GM13977 (cell line): ENCODE measurements at places on chromosomes 16 and 17.

DNA sequence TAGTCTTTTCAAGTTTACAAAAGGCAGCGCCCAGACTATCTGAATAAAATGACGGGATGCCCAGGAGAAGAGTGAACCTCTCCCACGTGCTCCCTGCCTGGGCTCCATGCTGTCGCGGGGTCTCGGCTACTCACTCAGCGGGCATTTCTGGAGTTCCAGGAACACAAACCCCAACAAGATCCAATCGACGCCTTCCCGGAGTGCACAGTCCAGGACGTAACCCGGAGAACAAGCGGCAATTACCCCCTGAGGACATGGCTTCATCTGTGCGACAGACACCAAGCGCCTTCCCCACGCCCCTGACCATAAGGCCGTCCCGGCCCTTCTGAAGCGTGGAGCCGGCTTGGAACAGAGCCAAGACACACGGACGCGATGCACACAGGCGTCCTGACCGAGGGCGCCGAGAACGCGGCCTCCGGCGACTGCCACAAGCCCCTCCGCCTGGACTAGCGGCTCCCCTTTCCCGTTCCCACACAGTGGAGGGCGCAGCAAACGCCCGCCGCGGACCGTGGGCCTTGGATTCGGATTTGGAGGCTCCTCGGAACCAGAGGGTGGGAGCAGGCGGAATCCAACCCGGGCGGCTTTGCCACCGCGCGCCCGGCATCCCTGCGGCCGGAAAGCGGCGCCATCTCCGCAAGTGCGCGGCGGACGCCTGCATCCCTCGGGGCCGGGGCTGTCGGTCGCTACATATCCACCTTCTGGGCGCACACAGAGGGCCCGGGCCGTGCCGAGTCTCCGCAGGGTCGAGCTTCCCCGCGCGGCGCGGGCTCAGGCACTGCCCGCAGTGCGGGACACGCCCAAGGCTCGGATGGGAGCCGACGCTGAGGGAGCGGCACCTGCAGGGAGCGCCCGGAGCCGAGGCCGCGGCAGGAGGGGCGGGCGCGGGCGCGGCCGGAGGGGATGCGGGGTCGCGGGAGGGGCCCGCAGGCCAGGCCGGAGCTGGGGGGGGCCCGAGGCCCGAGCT lies 725 bp downstream of the ABCA3 start:
- peak; percentile 62 for DNase-seq

GRCh38 chr16:67726106-67727034 lies 7.3 kb upstream of the GFOD2 start:
- no peak for DNase-seq

DNA sequence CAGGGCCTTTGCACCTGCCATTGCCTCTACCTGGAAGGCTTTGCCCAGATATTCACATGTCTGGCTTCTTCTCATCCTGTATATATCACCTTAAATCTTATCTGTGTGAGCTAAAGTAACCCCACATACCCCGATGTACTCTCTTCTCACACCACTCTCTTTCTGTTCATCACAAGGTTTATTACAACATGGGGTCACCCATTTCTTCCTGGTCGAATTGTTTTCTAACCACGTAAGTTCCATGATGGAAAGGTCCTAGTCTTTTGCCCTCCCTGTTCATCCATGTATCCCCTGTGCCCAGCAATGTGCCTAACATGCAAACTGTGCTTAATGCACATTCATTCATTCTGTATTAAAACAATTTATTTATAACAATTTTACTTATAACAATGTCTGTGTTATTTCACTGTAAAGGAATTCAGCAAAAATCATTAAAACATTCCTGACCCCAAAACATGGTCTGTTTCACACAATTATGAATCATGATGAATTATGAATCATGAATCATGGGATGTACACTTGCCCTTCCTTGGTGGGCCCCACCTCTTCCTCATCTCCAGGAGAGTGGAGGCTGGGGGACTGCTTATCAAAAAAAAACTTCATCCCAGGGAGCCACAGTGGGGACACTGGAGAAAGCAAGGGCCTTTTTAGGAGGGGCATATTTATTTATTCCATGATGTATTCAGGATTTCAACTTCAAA lies 336.4 kb downstream of the GRIN2A start:
- DNase-seq = no peak

GRCh38 chr16:85687651-85688471 lies 893 bp downstream of the GINS2 start:
- DNase-seq = no peak

DNA sequence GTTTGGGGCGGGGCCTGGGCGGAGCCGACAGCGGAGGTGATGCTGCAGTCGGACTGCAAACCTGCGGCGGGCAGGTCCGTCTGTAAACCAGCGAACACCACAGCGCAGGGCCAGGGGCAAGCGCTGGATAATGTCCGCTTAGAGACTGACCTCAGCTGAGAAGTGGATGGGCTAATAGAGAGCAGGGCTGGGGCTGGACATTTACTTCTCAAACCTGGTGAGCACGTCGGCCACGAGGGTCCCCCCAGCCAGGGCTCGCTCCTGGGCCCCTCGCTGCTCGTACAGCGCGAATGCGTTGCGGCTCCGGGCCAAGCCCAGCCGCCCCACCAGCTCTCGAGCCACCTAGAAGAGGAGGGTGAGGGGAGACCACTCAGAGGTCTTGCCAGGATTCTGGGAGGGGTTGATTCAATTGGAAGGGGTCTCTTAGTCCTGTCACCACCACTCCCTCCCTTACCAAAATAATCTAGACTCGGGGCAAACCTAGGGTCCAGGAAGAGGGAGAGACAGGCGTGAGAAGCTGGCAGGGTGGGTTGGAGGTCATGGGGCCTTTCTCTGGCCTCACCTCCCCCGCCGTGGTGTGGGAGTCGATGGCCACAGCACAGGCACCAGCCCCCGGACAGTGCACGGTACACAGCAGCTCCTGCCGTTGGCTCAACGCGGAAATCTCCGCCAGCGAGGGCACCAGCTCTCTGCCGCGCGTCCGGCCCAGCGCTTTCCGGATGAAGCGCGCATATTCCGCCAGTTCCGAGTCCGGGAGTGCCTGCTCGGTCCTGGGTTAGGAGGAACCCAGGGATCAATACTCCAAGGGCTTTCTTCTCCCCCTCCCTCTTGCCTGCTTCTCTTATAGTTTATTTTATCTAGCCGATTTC lies 5.8 kb downstream of the PLEKHH3 start:
- no peak for DNase-seq

DNA sequence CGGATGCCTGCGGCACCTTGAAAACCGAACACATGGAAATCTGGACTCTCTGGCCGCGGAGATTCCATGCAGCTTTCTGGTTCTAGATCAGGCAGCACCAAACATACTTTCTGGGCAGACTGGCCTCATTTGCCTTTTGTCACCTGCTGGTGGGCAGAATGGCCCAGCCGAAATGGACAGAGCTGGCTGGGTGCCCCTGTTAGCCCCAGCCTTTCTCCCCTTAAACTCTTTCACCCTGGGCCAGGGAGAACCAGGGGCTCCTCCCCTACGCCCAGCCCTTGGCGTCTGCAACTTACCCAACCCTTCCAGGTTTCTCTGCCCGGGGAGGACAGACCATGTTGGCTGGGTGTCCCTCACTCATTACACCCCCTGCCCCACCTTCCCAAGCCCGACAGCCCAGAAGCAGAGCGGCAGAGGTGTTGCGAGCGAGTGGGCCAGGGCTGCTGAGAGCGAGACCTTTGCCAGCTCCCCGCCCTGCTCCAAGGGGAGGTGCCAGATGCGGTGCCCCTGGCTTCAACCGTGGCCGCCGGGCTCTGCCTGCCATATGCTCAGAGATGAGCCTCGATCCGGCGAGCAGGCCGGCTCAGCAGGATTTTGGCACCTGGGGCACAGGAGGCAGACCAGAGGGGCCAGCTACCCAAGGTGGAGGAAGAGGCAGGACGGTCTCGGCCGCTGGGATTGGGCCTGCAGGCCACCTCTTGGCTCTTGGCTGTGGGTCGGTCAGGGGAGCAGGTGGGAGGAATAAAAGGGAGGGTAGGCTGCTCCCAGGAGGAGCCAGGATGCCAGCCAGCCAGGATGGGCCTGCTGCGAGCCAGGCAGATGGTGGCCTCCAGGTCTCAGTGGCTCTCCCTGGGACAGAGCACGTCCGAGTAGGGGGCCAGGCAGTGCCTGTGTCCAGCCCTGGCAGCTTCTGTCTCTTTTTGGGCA lies 191.3 kb downstream of the NTN1 start:
- DNase-seq = no peak

- DNase-seq = no peak
Measured at GRCh38 chr17:83181991-83182619, 102.7 kb downstream of the METRNL start.

DNA sequence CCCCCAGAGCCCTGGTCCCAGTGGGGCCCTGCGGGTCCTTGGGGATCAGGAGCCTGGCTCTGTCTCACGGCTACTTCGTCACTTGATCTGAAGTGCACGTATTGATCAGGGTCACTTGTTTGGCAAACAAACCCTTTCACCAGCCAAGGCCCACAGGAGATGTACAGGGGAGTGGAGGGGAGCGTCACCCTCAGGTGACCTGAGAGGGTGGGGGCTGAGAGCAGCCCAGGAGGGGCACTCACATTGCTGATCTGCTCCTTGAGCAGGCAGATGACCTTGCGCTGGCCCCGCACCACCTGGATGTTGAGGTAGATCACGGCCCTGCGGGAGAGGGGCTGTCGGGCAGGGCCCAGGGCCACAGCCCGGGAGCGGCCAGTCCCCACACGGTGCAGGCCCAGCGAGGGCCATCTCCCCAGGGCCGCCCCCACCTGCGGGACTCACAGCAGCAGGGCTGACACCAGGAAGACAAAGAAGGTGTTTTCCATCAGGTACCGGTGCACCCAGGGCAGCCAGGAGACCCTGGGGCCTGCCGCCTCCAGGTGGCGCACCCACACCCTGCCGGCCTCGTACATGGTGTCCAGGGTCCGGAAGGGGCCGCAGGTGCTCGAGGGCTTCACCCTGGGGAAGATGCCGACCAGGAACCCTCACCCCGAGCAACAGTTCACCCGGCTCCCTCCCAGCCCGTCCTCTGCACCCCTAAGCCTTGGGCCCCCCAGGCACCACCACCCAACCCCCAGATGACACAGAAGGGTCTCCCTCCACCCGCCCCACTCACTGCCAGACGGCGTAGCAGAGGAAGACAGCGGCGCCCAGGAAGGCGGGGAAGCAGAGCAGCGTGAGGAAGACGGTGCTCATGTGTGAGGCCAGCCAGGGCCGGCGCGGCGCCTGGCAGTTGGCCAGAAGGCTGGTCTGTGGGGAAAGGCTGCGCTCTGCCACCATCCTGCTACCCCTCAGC lies 11.3 kb downstream of the TMC6 start:
- DNase-seq = no peak

DNA sequence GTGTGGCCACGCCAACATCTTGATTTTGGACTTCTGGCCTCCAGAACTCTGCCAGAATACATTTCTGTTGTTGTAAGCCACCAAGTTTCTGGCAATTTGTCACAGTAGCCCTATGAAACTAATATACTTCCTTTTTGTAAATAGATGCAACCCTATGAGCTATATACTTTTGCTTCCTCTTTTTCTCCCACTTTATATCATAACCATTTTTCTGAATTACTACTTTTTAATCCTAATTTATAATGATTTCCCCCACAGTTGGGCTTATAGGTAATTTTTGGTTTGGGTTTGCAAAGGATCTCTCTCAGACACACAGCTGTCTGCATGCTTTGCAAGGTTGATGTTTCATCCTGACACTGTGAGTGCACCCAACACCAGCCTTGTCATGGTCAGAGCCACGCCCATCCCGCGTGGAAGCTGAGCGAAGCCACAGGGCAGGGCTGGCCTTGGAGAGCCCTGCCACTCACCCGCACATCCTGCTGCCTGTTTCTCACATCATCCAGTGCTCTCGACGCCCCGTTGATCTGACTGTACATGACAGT lies 5.8 kb downstream of the TRIM25 start:
- DNase-seq = peak; percentile 59

DNA sequence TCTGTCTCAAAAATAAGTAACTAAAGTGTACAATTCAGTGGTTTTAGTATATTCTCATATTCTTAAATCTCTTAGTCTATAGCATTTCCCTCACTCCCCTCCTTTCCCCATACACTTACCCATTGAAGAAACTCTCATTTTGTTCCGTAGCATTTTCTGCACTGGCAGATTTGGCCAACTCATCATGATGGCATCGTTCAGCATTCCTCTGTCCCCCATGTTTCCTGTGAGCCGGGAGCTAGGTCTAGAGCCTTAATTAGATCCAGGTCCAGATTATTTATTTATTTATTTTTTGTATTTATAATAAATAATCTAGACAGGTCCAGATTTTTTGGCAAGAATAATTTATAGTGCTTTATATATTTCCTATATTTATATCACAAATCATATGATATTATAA lies 31.0 kb downstream of the HEATR3 start:
- DNase-seq = no peak

DNA sequence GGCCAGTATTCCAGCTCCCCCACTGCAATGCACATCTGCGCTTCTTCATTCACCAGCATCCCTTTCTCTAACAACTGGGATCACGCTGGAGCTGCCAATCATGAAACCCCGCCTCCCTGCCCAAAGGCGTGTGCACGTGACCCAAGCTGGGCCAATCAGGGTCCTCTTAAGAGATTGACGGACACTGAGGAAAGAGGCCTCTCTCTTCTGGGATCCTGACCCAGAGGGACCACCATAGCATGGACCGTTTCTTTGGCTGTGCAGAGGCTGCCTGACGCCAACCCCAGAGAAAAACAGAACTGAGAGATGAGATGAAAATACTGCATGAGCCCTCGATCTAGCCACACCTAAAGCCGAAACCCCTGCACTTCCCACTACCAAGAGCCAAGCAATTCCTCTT lies 32.0 kb downstream of the COTL1 start:
- DNase-seq = peak; percentile 68

DNA sequence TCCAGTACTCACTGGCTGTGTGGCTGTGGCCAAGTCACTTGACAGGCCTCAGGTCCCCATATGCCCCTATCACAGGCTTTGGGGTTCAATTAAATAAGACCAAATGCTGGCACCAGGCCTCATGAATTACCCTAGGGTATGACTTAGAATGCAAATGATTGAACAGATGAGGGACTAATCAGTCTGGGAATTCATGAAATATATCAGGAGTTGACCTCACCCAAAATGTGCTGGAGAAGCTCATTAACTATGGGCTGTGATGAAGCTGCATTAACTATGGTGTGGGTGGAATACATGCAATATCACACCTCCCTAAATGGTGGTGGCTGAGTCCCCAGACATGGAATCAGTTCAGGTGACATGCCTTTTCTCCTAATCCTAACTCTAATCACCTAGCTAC lies 72.1 kb downstream of the DNAH3 start:
- DNase-seq = no peak

GRCh38 chr16:4420505-4421105 lies 4.2 kb upstream of the CORO7 start:
- no peak for DNase-seq

DNA sequence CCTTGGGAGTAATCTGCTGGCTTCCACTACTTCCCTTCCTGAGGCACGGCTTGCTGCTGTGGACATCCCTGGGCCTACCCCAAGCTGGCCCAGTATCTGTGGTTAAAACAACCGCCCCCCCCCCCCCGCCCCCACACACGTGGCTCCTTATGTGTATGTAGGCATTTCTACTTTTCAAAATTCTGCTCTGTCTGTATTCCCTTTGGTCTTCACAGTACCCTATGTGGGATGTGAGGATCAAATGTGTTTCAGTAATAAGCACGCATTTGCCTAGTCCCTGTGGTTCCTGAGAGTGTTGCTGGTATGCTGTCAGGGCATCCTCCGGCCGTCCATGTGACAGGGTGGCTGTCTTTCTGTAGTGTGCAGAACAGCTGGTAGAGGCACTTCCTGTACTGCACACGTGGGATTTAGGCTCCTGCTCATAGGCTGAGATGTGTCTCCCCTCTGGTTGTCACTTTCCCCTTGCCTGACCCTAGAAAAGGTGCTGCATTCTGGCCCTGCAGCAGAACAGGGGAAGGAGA lies 2.2 kb downstream of the NT5M start:
- DNase-seq = peak; percentile 87
